HuH-7.5 (cell line): ENCODE measurements at places on chromosomes 6 and 20.

GRCh38 chr20:24241466-24241865 lies 228.0 kb upstream of the SYNDIG1 start:
- DNase-seq = no peak

- no peak for DNase-seq
Observed at GRCh38 chr6:130322673-130323268, 43.0 kb upstream of the TMEM200A start.

GRCh38 chr20:50297498-50298376 lies 107.1 kb downstream of the CEBPB start:
- DNase-seq = no peak

DNA sequence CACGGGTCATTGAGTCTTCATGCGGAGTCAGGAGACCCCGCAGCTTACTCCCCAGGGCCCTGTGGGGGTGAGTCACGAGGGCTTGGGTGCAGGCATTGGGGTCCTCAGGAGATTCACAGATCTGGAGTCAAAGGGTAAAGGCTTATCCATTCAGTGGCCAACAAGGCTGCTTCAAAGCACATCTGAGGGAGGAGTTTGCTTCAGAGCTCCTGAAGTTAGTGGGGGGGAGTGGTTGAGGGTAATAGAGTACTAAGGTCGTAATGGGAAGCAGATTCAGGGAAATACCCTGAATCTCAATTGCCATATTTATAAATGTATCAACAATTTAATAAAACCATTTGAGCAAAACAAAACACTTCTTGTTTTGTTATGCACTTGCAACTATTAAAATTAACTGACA lies 37.3 kb downstream of the SH3BGRL2 start:
- no peak for DNase-seq

GRCh38 chr20:11502061-11502460 lies 415.6 kb upstream of the BTBD3 start:
- no peak for DNase-seq

- DNase-seq = no peak
Observed at GRCh38 chr6:15955484-15955883, 173.4 kb upstream of the MYLIP start.

DNA sequence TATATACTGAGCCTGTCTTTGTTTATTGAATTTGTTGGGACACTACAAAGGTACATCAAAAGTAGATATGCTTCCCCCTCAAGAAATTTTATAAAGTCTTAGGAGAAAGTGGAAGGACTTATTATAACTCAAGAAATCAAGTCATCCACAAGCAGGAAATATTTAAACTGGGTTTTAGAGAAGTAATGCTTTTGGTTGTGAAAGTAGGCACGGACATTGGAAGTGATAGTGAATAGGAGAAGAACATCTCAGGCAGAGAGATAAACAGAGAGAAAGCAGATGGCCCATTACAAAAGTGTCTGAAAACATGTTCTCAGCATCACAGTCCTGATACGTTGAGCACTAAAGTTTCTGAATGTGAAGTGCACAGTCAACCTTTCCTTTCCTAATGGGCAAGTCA lies 415.6 kb upstream of the RNF217 start:
- no peak for DNase-seq

DNA sequence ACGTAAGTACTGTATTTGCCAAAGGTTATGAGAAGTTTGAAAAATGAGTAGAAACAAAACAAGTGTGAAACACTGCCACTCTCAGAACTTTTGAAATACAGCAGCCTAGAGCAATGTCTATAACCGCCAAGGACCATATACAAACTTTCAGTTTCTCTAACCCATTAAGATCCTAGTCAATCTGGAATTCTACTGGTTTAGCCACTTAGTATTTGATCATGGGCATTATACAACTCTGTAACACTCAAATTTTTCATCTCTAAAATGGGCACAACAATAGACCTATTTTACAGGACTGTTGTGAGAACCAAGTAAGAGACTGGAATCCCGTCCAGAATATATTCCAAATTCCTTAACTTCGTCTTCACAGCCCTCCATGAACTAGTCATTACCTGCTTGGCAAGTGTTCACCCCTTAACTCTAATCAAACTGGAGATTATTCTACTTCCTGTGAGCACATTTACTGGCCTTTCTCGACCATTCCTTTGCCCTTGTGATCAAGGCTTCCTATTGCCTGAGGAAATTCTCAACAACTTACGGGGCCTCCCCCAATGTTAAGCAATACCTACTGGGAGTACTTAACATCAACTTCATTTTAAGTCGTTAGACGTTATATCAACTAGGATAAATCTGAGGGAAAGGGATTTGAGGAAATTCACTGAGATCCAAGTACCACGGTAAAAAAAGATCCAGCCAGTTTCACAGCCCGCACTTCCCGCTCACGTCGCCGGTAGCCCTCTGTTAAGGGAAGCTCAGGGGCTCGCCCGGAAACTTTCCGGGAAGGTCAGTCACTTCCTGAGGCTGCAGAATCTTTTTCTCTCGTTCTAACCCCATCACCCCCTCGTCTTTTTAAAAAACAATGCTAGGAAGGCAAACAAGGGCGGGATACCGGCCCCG lies 1.1 kb downstream of the EIF2S2 start:
- no peak for DNase-seq

GRCh38 chr6:43853066-43853650 lies 83.1 kb downstream of the VEGFA start:
- no peak for DNase-seq

GRCh38 chr20:32451340-32451681 lies 93.2 kb downstream of the ASXL1 start:
- no peak for DNase-seq

DNA sequence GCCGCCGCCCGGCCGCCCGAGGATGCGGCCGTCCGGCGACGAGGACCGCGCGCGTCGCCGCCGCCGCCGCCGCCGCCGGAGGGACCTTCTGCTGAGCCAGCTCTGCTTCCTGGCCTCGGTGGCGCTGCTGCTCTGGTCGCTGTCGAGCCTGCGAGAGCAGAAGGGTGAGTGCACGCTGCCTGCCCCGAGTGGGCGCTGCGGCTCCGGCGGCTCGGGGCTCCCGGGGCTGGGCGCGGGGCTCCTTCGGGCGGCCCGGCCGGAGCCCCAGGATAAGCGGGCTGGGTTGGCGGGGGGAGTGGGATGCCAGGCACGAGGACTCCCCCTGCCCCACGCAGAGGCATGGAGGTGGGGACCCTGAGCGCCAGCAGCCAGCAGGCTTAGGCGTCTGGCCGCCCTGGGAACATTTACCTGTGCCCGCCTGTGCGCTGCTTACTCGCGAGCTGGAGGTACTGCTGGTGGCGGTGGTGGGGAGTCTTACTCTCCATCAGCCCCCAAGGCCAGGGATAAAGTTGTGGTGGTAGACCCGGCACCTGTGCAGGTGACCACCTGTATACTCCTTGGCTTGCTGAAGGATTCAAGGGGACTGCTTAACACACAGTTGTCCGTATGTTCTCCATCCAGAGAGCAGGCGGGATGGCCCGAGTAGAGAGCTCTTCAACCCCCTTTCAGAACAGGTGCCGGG lies 520 bp downstream of the SLC24A3 start:
- DNase-seq = no peak

GRCh38 chr6:130811932-130812331 lies 15.3 kb upstream of the SMLR1 start:
- no peak for DNase-seq
